Activated naive CD4-positive, alpha-beta T cell treated with Interleukin-2 at 50 U/mL for 16 hours (primary cell): ENCODE measurements at places on chromosomes 7 and 10.

DNA sequence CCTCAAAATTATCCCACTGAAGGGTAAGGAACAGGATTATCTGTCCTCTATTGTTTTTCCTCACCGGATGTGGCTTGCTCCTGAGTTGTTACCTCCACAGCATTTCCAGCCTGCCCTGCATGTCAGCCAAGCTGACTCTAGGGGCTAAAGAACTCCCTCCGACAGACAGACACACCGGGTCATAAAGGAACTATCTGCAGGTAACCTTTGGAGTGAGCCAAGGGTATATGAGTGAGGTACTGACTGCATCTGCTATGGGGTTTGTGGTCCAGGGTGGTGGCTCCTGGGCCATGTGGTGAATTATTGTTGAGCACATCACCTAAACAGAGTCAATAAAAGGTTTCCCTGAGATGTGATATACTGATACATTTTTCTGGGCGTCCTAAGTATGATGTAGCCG lies 6.9 kb upstream of the KAZALD1 start:
- no peak for DNase-seq

GRCh38 chr10:119473771-119474170 lies 68.7 kb downstream of the RGS10 start:
- no peak for DNase-seq

- DNase-seq = no peak
Observed at GRCh38 chr10:23493711-23494110, 54.8 kb downstream of the OTUD1 start.

GRCh38 chr10:102557569-102557968 lies 53.8 kb downstream of the SUFU start:
- DNase-seq = no peak

DNA sequence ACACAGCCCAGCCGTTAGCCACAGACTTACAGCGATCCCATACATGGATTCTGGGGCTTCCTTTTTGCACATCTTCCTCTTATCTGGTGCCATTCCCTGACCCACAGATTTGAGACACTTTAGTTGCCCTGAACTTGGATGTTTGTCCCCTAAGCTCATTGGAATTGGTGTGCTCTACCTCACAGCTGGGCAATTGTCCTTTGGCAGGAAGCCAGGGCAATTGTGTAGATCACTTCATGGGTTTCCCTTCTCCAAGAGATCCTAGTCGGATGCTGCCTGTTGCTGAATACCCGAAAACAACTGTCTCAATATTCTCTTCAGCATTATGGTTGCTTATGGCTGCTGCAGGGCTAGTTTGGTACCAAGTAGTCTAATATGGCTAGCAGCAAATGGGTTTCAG lies 470.7 kb upstream of the MKI67 start:
- DNase-seq = no peak

DNA sequence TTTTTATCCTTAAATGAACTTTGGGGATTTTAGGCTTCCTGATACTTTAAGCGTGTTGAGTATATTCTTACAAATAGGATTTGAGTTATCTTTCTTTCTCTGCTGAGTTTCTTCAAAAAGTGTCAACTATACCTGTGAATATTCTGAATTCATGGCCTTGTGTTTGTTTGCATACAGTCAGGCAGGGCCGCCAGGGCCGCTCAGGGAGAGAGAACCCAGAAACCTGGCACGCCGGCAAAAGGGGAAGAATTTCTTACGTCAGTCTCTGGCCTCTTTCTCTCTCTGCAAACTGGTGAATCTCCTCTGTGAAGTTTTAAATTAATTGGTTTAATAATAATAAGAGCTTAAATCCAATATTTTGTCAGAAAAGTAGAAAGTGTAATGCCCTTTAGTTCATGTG lies 29.3 kb upstream of the BNIP3 start:
- no peak for DNase-seq

GRCh38 chr7:135798095-135798494 lies 49.5 kb upstream of the FAM180A start:
- DNase-seq = no peak

DNA sequence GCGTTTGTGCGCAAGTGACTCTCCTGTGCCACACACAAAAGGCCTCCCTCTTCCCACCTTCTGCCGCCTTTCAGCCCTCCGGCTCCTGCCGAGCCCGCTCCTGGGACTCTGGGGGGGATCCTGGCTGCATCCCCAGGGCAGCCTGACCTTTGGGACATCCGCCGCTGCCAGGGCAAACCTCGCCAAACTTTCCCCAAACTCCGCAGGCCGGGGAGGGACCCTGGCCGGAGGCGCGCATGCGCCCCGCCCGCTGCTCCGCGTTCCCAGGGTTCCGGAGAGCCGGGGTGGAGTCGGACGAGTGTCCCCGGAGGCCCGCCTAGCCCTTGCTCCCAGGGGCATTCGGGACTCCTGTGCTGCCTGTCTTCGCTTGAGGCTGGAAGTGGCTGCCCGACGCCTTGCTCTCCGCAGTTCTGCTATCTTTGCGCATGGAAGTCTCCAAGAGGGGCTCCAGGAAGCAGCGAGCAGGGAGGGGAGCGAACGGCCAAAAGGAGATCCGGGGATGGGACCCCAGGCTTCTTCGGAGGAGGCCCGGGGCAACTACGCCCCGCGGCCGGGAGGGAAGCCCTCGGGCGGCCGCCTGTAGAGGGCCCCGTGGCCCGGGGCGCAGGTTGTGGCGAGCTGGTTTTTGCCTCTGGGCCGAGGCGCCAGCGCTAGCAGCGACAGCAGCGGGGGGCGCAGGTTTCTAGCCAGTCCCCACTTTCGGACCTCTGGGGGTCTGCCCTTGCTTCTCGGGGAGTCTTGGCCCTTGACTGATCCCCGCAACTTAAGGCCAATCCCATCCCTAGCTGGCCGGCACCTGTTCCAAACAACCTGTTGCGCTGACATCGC lies 7.0 kb downstream of the PTF1A start:
- DNase-seq = no peak

GRCh38 chr10:23742807-23743206 lies 303.9 kb downstream of the OTUD1 start:
- DNase-seq = no peak

DNA sequence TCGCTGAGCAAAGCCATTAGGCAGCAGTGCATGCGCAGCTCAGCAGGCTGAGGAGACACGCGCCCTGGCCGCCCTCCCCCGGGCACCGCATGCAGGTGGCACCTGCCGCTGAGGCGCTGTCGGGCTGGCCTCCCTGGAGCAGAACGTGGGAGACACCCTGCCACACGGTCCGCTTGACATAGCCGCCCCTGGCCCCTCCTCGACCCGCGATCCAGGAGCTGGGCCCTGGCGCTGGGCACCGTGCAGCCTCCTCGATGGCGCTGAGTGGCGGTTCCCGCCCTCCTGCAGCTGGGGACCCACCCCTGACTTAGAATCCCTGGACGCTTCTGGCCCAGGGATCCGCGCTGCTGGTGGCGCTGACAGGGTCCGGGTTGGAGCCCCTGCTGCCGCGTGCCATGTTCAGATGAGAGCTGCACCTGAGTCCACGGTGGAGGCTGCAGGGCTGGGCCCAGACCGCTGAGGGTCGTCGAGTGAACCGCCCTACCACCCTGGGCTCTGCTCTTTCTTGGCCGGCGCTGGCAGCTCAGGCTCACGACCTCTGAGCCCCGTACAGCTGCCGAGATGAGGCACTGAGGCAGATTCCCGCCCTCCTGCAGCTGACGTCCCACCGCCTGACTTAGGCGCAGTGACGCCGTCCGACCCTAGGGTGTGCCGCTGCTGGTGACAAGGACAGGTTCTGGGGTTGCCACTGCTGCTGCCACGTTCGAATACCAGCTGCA lies 116.8 kb downstream of the OR13A1 start:
- no peak for DNase-seq

DNA sequence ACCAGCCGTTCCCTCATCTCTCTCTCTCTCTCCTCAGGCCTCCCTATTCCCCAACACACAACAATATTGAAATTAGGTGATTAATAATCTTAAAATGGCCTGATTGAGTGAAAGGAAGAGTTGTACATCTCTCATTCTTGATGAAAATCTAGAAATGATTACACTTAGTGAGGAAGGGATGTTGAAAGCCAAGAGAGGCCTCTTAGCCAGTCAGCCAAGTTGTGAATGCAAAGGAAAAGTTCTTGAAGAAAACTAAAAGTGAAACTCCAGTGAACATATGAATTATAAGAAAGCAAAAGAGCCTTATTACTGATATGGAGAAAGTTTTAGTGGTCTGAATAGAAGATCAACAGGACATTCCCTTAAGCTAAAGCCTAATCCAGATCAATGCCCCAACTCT lies 695.1 kb downstream of the GRID1 start:
- DNase-seq = no peak

- DNase-seq = peak; percentile 19
Observed at GRCh38 chr10:112519133-112519761, 72.2 kb downstream of the VTI1A start.
